Mononuclear cell (primary cell): ENCODE measurements at places on chromosomes 7 and 10. TPM values are rescaled to one million over a fixed set of nuclear protein-coding genes. Genes with fewer than 3 reads are reported as not detected.

The LRRC61 gene
- total RNA-seq = 15.6 TPM

The AMZ1 gene
- 0.63 TPM for total RNA-seq

The BTBD16 gene
- total RNA-seq = not detected

The GIMAP5 gene
- 102 TPM for total RNA-seq

The CASTOR2 gene
- total RNA-seq = 4.5 TPM

The SPACDR gene
- total RNA-seq = 0.73 TPM

The POM121L12 gene
- not detected for total RNA-seq

The FFAR4 gene
- under 0.01 TPM for total RNA-seq

The DLX6 gene
- not detected for total RNA-seq

The PAPOLB gene
- total RNA-seq = not detected

The TFR2 gene
- total RNA-seq = 0.31 TPM

The CARD11 gene
- total RNA-seq = 39.1 TPM

The FGF8 gene
- not detected for total RNA-seq

The SPDYE5 gene
- total RNA-seq = not detected

The GPR15LG gene
- total RNA-seq = not detected

The CCNY gene
- total RNA-seq = 68.6 TPM

The SPOCK2 gene
- total RNA-seq = 488 TPM

The VENTX gene
- total RNA-seq = 2.0 TPM

The ASAH2 gene
- total RNA-seq = 0.21 TPM

The HMX2 gene
- not detected for total RNA-seq

The PILRA gene
- 56.7 TPM for total RNA-seq

The GTPBP10 gene
- 16.2 TPM for total RNA-seq

The SH2D4B gene
- 0.10 TPM for total RNA-seq

The CCL24 gene
- not detected for total RNA-seq

The MICU1 gene
- 25.5 TPM for total RNA-seq

The ALOX5 gene
- total RNA-seq = 88.9 TPM

The CUEDC2 gene
- total RNA-seq = 16.0 TPM

The IDI2 gene
- total RNA-seq = not detected

The HOXA9 gene
- total RNA-seq = 0.52 TPM

The PRRT4 gene
- total RNA-seq = 0.10 TPM

The FGFR2 gene
- total RNA-seq = not detected

The PARG gene
- total RNA-seq = 31.7 TPM

The ADCYAP1R1 gene
- total RNA-seq = under 0.01 TPM

The OPN4 gene
- not detected for total RNA-seq

The STEAP4 gene
- total RNA-seq = 2.3 TPM

The PRTFDC1 gene
- 3.0 TPM for total RNA-seq

The NYAP1 gene
- 0.10 TPM for total RNA-seq

The MSANTD7 gene
- 22.2 TPM for total RNA-seq

The BLNK gene
- 3.6 TPM for total RNA-seq

The LYZL1 gene
- total RNA-seq = not detected

The NUTM2A gene
- 0.84 TPM for total RNA-seq

The PSD gene
- 4.1 TPM for total RNA-seq

The UPK3B gene
- total RNA-seq = 0.52 TPM

The MUC3A gene
- not detected for total RNA-seq

The BLVRA gene
- 24.1 TPM for total RNA-seq

The TRIL gene
- not detected for total RNA-seq

The NAT16 gene
- not detected for total RNA-seq

The CPEB3 gene
- 1.6 TPM for total RNA-seq

The LMOD2 gene
- total RNA-seq = not detected

The GIMAP7 gene
- 44.2 TPM for total RNA-seq

The TDRD1 gene
- total RNA-seq = 0.10 TPM
